ENCODE measurements at places on chromosomes 13 and 19.

GRCh38 chr19:51640386-51640785 is 6.2 kb downstream of the SIGLEC14 start:
- DNase-seq: no peak

- no peak for DNase-seq
These were observed 179.8 kb downstream of the TBC1D4 start for GRCh38 chr13:75302071-75302698.

DNA sequence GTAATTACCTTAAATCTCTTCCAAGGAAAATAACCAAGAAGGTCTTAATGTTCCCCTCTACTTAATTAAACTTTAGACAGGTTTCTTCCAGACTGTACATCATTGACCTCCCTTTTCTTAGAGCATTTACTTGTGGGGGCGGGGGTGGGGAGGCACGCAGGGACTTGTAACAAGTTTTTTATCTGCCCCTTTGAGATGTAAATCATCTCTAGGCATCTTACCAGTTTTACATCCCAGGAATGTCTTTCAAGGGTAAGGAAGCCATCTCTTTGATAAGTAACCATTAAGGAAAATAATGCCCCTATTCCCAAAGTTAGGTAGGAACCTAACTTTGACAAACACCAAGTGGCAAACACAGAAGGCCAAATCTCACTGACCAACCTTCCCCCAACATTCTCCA is 528.6 kb downstream of the SUCLA2 start:
- no peak for DNase-seq

GRCh38 chr19:6639439-6639838 is 30.5 kb downstream of the TNFSF14 start:
- DNase-seq: no peak

- no peak for DNase-seq
These were observed 3.1 kb downstream of the FGF9 start for GRCh38 chr13:21673789-21674489.

DNA sequence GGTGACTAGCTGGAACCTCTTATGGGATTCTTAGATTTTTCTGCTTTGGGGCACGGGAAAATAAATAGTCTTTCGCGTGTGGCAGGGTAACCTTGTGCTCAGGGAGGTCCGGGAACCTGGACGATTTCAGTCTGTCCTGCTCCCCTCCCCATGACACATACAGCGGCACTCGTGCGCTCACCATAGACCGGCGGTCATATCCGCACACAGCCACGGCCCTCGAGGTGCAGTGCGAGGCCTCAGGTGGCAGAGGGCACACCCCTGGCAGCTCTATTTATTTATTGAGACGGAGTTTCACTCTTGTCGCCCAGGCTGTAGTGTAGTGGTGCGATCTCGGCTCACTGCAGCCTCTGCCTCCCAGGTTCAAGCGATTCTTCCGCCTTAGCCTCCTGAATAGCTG is 3.0 kb downstream of the ONECUT3 start:
- no peak for DNase-seq

- DNase-seq: no peak
These were observed 16.6 kb downstream of the PLK5 start for GRCh38 chr19:1540365-1540925.

- no peak for DNase-seq
These were observed 711.8 kb downstream of the UQCRFS1 start for GRCh38 chr19:28500982-28501630.

DNA sequence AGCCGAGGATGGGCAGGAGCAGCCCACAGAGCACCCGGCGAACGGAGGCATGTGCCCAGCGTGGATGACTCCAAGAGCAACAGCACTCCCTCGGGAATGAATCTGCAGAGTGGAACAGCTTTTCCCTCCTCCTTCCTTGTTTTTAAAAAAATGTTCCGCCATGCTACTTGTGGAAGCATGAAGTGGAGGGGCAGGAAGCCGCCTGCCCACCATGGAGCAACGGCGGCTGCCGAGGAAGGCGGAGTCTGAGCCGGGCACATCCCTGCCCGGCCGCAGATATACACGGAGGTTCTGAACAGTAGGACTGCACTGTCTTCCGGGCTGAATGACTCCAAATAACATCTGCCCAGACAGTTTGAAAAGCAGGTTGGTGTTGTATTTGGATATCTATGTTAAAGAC is 65.2 kb downstream of the SOX1 start:
- DNase-seq: no peak

- no peak for DNase-seq
These were observed 222.4 kb upstream of the PCDH17 start for GRCh38 chr13:57409121-57409520.

GRCh38 chr19:5091018-5091683 is 122.2 kb downstream of the KDM4B start:
- DNase-seq: no peak

GRCh38 chr19:5127717-5128116 is 158.8 kb downstream of the KDM4B start:
- DNase-seq: no peak

- no peak for DNase-seq
These were observed 509.8 kb downstream of the DIAPH3 start for GRCh38 chr13:59653916-59654315.

DNA sequence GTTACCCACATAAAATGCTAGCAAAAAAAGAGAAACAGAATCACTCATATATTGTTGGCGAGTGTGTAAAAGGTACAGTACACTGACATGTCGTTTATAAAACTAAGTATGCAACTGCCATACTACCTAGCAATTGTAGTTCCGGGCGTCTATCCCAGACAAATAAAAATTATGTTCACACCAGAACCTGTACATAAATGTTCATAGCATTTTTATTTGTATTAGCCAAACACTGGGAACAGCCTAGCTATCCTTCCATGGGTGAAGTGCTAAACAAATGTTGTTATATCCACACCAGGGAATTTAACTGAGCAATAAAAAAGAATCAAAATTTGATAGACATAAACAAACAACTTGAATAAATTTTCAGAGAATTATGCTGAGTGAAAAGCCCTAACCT is 28.9 kb upstream of the POSTN start:
- DNase-seq: no peak

- DNase-seq: no peak
These were observed 164.5 kb downstream of the RGCC start for GRCh38 chr13:41621716-41622431.

DNA sequence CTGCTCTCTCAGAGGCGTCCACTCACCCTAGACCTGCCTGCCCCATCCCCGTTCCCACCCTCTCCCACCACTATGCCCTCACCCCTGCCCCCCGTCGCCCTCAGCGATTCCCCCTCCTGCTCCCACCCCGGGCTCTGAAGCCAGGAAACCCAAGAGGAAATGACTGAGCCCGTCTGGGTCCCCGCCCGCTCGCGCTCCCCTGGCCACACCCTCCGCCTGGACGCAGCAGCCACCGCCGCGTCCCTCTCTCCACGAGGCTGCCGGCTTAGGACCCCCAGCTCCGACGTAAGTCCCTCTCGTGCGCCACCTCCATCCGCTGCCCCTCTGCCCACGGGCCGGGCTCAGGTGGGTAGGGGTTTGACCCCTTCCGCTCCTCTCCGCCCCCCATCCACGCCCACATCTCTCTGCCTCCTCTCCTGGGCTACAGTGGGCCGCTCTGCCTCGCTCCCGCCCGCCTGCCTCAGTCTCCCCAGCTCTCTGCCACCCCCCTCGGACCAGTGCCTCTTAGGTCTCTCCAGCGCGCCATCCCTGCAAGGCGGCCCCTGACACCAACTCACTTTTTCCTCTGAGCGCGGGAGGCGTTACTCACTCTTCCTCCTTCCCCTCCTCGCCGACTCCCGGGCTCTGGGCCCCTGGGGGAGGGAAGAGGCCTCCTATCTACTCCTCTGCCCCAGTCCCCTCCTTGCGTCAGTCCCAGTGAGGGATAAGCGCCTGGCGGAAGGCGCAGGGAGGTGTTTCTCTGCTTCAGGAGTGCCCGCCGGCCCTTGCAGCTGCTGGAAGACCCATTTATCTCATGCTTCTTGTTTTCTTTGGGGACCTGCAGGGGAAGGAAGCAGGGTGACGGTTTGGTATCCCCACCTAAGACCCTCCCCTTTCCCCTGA is at the start of gene FXYD5:
Gene FXYD5 (plus strand): TSS at position 211 of the 882 bp plus-strand sequence. CDS start 816 bp downstream, outside the sequence.
- peak; percentile 62 for DNase-seq

DNA sequence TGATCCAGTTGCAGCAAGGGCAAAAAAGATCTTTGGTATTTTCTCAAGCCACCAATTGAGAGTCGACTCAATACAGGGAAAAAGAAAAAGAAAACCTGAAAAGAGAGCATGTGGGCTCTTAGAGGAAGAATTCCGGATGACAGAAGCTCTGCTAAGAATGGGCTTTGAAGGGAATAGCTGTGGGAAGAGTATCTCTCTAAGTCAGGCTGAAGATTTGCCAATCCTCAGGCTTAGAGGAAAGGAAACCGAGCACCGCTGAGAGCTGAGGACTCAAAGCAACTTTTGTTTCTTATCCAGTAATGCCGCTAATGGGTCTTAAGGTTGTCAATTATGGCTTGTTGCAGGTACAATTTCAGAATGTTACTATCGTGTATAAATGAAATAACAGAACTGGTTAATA is 166.4 kb downstream of the EFNB2 start:
- DNase-seq: no peak

- no peak for DNase-seq
These were observed 12.9 kb downstream of the CLPTM1 start for GRCh38 chr19:44968118-44968517.

- DNase-seq: no peak
These were observed 20.2 kb downstream of the DNAJC3 start for GRCh38 chr13:95697052-95697680.

DNA sequence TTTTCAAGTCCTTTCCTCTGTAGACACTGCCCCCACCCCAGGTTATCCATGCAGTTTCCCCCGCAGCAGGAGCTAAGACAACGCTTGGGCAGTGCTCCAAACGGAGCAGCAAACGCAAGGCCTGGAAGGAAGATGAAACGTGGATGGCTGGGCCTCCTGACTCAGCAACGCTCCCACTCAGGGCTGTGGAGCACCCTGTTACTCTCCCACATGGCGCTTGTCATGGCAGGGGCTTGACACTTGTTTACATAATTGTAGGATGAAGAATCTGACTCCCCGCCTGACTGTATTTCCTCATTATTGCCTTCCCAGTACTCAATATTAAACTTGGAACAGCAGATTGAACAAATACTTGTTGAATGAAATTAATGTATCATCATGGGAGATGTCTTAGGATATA is 799 bp upstream of the C1QTNF9B start:
- DNase-seq: no peak

- no peak for DNase-seq
These were observed 746.6 kb downstream of the SLITRK5 start for GRCh38 chr13:88417801-88418200.

Data from omental fat pad (tissue), 4 donors.